ENCODE measurements at places on chromosomes 2 and 18. TPM values are rescaled to one million over a fixed set of nuclear protein-coding genes. Genes with fewer than 3 reads are reported as not detected.

DNA sequence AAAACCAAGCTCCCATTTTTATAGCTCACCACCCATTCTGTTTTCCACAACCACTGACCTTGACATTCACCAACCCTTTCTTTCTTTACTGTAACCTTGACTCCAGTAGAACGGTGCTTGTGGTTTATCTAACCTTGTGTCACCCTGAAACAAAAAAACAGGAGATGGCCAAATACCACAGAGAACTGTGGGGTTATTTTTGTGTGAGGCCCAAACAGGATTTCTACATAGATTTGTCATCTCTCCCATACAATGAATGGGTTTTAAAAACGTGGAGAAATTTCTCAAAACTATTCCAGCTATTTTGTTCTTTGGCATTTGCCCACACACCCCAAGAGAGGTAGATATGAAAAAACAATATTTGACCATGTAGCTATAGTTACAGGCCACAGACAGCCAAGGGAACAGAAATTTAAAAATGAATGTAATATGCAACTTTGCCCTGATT, 231.3 kb upstream of the TANK start:
- peaks cover 2% of the 10 kb centered on the region for H3K4me1 ChIP-seq
- H3K4me3 ChIP-seq: no peak overlapping the region
- H3K27ac ChIP-seq: no peak overlapping the region
- peaks cover 5% of the 10 kb centered on the region for H3K36me3 ChIP-seq

GRCh38 chr2:49113046-49113445, 41.3 kb downstream of the FSHR start:
- DNase-seq: no peak
- no peaks in the 10 kb centered on the region for H3K36me3 ChIP-seq
- no peak overlapping the region for H3K4me3 ChIP-seq
- no peaks in the 10 kb centered on the region for H3K27me3 ChIP-seq
- no peaks in the 10 kb centered on the region for H3K4me1 ChIP-seq

The NTSR2 gene
- total RNA-seq: not detected

GRCh38 chr2:110149330-110150220, 34.0 kb upstream of the MALL start:
- no peak overlapping the region for H3K4me3 ChIP-seq
- peaks cover 24% of the 10 kb centered on the region for H3K27me3 ChIP-seq
- H3K4me1 ChIP-seq: no peaks in the 10 kb centered on the region

DNA sequence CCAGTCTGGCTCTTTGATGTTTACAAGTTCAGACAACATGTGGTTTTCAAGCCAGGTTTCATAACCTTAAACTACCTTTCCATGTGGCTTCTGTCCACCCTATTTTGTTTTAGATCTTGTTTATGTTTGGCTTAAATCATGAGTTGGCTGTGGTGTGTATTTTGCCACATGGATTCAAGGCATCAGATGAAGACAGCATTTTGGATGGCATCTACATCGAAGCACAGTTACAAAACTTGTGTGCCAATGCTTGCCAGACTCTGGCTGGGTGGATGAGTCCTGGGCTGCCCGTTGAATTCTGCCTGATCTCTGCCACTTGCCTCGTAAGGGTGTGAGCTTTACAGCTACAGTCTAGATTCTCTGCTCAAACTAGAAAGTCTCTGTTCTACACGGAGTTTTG, 335.3 kb downstream of the MYCN start:
- no peaks in the 10 kb centered on the region for H3K27me3 ChIP-seq
- H3K4me1 ChIP-seq: no peaks in the 10 kb centered on the region
- DNase-seq: no peak

- H3K4me3 ChIP-seq: no peak overlapping the region
- H3K36me3 ChIP-seq: peaks cover 4% of the 10 kb centered on the region
- no peak for DNase-seq
- peaks cover 12% of the 10 kb centered on the region for H3K27me3 ChIP-seq
Observed at GRCh38 chr2:189516546-189516945, 64.0 kb downstream of the SLC40A1 start.

GRCh38 chr2:217177720-217178119, 317.9 kb upstream of the TNP1 start:
- no peak for DNase-seq
- H3K27me3 ChIP-seq: no peaks in the 10 kb centered on the region
- no peak overlapping the region for H3K4me3 ChIP-seq
- no peaks in the 10 kb centered on the region for H3K4me1 ChIP-seq

DNA sequence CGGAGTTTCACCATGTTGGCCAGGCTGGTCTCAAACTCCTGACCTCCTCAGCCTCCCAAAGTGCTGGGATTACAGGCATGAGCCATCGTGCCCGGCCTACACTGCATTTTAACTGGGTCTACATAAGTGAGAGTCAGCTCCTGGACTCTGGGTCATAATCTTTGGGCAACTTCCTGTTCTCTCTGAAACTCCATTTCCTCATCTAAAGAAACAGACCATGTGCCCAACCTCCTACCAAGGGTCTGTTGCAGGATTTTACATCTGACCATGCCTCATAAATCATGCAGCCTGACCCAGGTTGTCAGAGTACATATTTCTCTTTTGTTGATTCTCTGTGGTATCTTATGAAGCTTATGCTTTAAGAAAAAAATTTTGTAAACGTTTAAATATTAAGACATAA, 280.4 kb downstream of the ALPK2 start:
- H3K4me1 ChIP-seq: peaks cover 2% of the 10 kb centered on the region
- no peak overlapping the region for H3K27ac ChIP-seq
- no peak for DNase-seq
- H3K36me3 ChIP-seq: no peaks in the 10 kb centered on the region
- H3K4me3 ChIP-seq: no peak overlapping the region

The SERPINB10 gene
- not detected for total RNA-seq

GRCh38 chr2:136407952-136408318, 290.0 kb upstream of the CXCR4 start:
- peaks cover 68% of the 10 kb centered on the region for H3K27me3 ChIP-seq
- DNase-seq: no peak
- no peak overlapping the region for H3K4me3 ChIP-seq

The ZBTB14 gene
- 18.5 TPM for total RNA-seq

- H3K27me3 ChIP-seq: no peaks in the 10 kb centered on the region
- H3K4me1 ChIP-seq: no peaks in the 10 kb centered on the region
- no peaks in the 10 kb centered on the region for H3K36me3 ChIP-seq
- DNase-seq: no peak
- H3K27ac ChIP-seq: no peak overlapping the region
Observed at GRCh38 chr2:125168442-125168841, 1143.4 kb downstream of the CNTNAP5 start.

GRCh38 chr2:202096736-202097135, 23.7 kb downstream of the KIAA2012 start:
- peaks cover 3% of the 10 kb centered on the region for H3K4me1 ChIP-seq
- peaks cover 14% of the 10 kb centered on the region for H3K27me3 ChIP-seq
- DNase-seq: no peak
- H3K4me3 ChIP-seq: no peak overlapping the region

The CHRND gene
- not detected for total RNA-seq

- H3K4me3 ChIP-seq: no peak overlapping the region
- peaks cover 3% of the 10 kb centered on the region for H3K36me3 ChIP-seq
- H3K27me3 ChIP-seq: no peaks in the 10 kb centered on the region
- no peak for DNase-seq
Observed at GRCh38 chr2:171104379-171104778, 56.3 kb downstream of the TLK1 start.

GRCh38 chr2:229586746-229587705, 127.3 kb downstream of the DNER start:
- no peaks in the 10 kb centered on the region for H3K4me1 ChIP-seq
- no peak for DNase-seq

The HOXD11 gene
- total RNA-seq: not detected

DNA sequence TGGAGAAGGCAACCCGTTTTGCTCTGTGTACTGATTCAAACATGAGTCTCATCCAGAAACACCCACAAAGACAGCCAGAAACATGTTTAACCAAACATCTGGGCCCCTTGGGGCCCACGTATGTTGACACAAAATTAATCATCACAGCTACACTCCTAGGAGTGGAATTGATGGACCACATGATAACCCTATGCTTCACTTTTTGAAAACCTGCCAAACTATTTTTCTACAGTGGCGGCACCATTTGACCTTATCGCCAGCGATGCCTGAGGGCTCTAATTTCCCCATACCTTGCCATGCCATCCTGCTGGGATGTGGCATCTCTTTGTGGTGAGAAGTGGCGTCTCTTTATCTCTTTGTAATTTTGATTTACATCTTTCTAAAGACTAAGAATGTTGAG, 38.5 kb downstream of the PSMG2 start:
- H3K4me3 ChIP-seq: no peak overlapping the region
- H3K27ac ChIP-seq: no peak overlapping the region
- H3K4me1 ChIP-seq: peaks cover 4% of the 10 kb centered on the region
- DNase-seq: no peak
- no peaks in the 10 kb centered on the region for H3K36me3 ChIP-seq

The SCN9A gene
- total RNA-seq: 0.21 TPM

GRCh38 chr2:201698588-201699226, at the start of gene MPP4:
MPP4 (minus strand) TSS chr2:201698644; CDS start chr2:201693954, 4,690 bp downstream.
- peak within 1 kb of the TSS; percentile 64 for H3K4me3 ChIP-seq
- no peaks in the 10 kb centered on the region for H3K27me3 ChIP-seq
- H3K27ac ChIP-seq: no peak within 1 kb of the TSS
- H3K4me1 ChIP-seq: peaks cover 9% of the 10 kb centered on the region

DNA sequence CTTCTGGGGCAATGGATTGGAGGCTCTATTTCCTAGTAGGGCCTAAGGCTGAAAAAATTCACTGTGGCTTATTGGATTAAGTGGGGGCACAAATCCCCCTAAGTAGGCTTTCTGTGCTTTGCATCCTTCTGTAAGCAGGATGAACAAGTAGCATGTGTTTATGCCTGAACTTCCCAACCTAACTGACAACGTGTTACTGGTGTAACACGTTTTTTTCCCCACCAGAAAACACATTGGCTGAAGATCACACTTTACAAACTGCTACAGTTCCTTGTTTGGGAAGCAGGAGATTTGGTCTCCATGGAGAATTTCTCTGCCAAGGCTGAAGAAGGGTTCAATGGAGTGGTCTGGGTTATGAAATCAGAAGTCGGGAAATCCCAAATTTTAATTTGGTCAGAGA, 7.2 kb upstream of the ITGA6 start:
- DNase-seq: no peak
- peaks cover 15% of the 10 kb centered on the region for H3K27me3 ChIP-seq
- no peak overlapping the region for H3K4me3 ChIP-seq

All from T-helper 17 cell (primary cell).